ENCODE measurements at places on chromosomes 3 and 15.

- no peak for DNase-seq
Observed at GRCh38 chr3:112477891-112478290, 21.4 kb downstream of the BTLA start.

- no peak for DNase-seq
Observed at GRCh38 chr3:55923207-55923606, 436.1 kb upstream of the WNT5A start.

GRCh38 chr3:127123533-127123932 lies 69.4 kb upstream of the PRR23E start:
- DNase-seq: no peak

GRCh38 chr3:31140470-31140869 lies 246.0 kb upstream of the GADL1 start:
- no peak for DNase-seq

GRCh38 chr3:162041622-162042021 lies 545.0 kb downstream of the OTOL1 start:
- DNase-seq: no peak

DNA sequence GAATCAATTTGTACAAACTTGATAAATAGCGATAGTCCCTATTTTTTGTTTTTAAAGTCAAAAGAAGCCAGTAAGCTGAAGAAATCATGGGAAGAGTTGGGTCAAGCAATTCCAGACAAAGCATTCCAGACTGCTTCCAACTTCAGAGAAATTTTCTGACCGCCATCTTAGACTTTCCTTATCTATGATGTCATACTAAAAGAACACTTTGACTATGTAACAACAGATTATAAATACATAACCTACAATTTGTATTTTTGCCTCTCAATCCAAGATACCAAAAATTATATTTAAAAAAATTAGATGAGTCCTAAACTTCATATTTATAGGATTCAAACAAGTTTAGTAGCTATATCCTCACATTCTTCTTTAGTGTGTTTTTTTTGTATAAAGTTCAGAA lies 286.2 kb upstream of the KCNH8 start:
- no peak for DNase-seq

GRCh38 chr15:72754096-72754495 lies 29.5 kb downstream of the ADPGK start:
- no peak for DNase-seq

- DNase-seq: no peak
Observed at GRCh38 chr3:47661121-47661752, 82.6 kb upstream of the CSPG5 start.

DNA sequence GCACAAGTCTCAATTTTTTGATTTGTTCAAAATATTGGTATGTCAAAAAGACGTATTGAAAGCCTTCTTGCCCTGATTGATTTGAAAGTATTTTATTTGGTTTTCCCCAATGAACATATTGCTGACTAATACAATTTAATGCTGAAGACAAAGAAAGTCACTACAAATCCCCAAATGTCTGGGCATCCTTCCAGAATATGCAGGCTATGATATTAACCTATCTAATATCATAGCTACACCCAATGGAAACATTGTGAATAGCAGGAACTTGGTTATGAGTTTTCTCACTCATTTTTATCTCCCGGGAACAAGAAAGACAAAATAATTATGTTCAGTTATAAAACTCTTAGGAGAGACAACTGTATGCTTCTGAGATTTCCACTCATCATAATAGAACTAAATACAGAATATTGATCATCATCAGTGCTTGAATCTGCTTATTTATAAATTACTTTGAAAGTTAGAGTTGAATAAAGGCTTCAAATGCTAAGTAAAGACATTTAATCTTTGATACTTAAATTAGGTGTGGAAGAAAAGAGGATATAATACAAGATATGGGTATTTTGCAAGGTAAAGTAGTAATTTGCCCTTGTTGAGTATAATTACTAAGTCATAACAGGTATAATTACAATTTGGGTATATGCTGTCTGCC lies 483.9 kb downstream of the RBMS3 start:
- no peak for DNase-seq

DNA sequence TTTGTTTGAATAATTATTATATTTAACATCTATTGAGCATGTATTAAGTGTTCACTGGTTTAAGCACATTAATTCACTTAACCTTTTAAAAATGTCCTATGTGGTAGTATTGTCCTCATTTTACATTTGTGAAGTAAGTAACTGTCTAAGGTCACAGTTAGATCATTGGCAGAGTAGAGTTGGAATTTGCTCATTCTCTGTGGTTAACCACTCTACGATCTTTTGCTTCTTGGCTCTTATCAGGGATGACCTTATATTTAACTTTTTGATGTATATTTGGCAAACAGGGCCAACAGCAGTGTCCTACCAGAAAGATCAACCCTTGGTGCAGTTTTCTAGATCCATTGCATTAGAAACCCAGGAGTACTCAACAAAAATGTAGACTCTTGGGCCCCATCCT lies 34.0 kb downstream of the PXK start:
- DNase-seq: no peak

DNA sequence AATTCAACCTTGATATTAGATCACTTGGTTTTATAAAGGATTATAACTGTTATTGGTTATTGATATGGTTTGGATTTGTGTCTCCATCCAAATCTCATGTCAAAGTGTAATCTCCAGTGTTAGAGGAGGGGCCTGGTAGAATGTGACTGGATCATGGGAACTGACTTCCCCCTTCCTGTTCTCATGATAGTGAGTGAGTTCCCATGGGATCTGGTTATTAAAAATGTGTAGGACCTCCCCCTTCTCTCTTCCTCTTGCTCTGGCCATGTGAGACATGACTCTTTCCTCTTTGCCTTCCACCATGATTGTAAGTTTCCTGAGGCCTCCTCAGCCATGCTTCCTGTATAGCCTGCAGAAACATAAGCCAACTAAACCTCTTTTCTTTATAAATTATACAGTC lies 136.0 kb upstream of the UBE2E2 start:
- no peak for DNase-seq
